ENCODE measurements at places on chromosomes 11 and 22.
A peak's percentile ranks its signal among the peaks of the same experiment; 100 is the strongest.

DNA sequence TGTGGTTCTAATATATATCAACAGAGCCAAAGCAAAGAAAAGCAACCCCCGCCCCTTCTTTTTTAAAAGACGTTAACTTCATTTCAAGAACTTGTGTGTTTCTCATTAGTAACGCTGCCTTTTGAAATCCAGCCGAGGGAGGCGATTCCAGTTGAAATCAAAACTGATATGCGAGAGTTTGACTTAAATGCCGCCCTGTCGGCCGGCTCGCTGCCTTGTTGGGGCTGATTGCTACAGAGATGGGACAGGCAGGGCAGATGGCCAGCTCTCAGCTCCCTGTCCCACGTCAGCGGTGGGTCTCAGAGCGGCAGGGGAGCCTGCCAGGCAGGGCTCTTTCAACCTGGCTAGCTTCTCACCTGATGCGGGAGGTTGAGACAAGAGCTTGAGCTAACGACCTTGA is 51.9 kb upstream of the ALX4 start:
- no peak for DNase-seq

GRCh38 chr11:19988598-19988997 is 171.7 kb downstream of the DBX1 start:
- no peak for DNase-seq

DNA sequence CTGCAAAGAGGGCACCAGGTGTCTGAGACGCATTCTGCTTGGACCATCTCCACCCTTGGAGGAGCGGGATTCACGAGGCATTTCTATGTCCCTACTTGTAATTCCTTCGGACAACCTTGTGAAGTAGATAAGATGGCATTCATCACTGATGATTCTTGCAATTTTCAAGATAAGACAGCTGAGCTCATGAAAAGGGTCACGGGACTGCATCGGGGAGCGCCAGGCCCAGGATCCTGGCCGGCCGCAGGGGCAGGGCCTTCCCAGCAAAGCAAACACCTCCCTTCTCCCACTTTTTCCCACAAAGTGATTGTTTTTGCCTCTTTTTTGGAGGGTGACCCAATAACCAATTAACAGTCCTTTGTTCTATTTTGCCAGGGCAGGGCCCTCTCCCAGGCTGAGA is 8.4 kb downstream of the LIF start:
- DNase-seq: no peak

DNA sequence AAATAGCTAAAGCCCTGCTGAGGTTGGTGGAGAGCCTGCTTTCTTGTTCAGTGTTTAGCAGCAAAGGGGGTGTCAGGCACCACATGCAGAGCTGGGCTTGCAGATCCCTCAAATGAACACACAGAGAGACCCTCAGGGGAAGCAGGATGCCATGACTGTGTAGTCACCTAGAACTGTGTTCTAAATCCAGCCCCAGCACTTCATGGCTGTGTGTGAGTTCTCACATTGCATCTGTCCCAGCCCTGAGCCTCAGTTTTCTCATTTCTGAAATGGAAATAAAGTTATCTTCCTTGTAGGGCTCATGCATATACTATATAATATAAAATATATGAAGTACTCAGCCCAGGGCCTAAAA is 47.1 kb downstream of the CWC15 start:
- DNase-seq: no peak

- DNase-seq: no peak
Observed at GRCh38 chr22:47260551-47260950, 498.1 kb downstream of the TBC1D22A start.

DNA sequence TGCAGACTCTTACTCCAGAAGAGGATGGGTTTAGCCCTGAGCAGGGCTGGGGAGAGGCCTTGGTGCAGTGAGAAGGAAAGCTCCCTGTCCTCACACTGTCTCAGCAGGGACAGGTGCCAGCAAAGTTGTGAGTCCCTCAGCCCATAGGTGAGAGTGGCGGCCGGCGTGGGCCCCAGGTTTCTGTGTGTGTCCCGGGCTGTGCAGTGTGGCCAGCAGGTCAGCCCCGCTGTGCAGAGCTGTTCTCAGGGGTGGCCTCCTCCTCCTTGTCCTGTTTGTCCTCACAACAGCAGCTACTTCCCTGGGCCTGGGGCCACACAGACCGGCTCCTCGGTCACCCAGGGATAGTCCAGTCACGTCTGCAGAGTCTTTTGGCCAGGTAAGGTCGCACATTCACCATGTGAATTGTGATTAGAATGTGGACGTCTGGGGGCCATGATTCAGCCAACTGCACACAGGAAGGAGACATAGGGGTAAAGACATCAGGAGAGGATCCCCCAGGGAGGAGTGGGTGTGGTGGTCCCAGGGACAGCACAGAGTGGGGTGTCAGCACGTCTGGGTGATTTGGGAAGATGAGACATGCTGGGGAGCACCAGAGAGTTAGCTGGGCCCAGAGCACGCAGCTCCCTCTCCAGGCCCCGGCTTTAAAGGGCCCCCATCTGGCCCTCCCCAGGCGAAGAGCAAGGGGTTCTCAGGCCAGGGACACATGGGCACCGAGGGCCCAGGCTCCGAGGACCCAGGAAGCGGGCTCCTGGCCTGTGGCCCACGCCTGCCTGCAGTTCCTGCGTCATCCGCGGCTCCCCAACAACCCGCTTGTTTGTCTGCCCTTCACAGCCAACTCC is 81.6 kb downstream of the MYEOV start:
- DNase-seq: no peak

DNA sequence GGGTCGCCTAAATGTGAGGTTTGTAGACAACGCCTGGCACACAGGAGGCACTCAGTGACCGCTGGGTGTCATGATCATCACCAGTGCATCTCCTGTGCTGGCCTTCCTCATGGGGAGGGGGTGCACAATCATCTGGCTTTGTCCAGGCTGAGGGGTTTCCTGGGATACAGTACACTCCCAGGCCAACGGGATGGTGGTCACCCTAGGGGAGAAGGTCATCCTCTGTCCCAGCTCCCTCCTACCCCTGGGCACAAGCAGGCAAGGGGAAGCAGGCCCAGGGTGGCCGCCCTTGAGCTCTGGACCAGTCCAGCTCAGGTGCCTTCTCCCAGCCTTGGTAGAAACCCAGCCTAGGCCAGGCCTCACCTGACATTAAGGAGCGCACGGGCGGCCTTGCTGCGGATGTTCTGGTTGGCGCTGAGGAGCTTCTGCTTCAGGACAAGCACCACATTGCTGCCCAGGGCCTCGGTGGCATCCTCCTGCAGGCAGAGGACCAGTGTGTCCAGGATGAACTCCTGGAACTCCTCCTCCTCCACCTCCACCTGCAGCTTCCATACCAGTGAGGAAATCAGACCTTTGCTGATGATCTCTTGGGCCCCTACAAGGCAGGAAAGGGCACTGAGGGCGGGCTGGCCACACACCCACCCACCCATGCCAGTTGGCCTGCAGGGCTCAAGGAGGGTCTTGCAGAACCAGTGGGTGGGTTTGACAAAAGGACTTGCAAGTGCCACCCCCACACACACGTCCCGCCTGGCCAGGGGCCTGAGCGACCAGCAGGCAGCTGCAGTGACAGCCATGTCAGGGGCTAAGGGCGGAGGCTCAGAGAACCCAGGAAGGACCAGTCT is 6.6 kb upstream of the GNAZ start:
- DNase-seq: no peak

- no peak for DNase-seq
Observed at GRCh38 chr11:116343270-116343669, 429.5 kb downstream of the BUD13 start.

- DNase-seq: no peak
Observed at GRCh38 chr11:15607361-15608036, 492.8 kb downstream of the INSC start.

- DNase-seq: no peak
Observed at GRCh38 chr11:25065746-25066145, 568.9 kb downstream of the LUZP2 start.

GRCh38 chr11:44716256-44716655 is 10.5 kb upstream of the TSPAN18 start:
- DNase-seq: no peak

DNA sequence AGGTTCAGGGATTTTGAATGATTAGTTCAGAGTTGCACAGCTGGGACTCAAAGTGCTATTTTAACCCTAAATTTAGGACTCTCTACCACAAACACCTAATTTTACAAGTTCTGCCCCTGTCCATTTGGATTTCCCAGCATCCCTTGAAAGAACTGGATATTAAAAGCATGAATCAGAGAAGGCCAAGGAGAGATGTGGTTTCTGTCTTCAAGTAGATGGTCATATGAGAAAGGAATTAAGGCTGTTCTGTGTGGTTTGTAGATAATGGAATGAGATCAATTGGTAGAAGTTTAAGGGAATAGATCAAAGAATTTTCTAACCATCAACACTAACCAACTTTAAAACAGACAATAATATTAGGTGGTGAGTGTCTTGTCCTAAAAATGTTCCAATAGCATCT is 106.4 kb upstream of the TENM4 start:
- no peak for DNase-seq

- no peak for DNase-seq
Observed at GRCh38 chr11:1139441-1140083, 18.2 kb upstream of the MUC5AC start.

DNA sequence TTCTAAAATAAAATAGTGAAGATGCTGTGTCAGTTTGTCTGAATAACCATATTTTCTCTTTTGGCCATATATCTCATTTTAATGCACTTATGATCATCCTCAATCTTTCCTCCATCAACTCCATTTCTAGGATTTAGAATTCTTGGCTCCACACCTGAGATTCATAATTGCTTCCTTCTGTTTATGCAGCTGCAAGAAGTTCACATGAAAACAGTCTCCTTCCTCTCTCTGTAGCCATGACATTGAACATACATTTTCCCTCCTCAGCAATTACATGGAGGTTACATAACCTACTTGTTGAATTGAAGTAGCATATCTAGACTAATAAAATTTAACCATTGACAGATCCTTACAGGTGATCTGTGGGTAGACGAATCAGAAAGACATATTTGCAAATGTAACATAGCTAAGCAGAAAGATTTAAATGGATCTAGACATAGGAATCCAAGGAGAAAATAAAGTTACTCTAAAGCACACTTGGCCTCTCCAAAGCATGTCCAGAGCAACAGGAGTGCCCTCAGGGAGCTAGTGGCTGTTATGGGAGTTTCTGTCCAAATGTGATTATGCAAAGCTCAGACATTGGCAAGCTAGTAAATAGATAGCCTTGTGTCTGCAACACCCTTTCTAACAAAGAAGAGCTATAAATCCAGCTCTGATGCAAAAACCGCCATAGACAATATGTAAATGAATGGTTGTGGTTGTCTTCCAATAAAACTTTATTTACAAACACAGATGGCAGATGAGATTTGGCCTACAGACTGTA is 119.9 kb upstream of the MPPED2 start:
- DNase-seq: no peak

DNA sequence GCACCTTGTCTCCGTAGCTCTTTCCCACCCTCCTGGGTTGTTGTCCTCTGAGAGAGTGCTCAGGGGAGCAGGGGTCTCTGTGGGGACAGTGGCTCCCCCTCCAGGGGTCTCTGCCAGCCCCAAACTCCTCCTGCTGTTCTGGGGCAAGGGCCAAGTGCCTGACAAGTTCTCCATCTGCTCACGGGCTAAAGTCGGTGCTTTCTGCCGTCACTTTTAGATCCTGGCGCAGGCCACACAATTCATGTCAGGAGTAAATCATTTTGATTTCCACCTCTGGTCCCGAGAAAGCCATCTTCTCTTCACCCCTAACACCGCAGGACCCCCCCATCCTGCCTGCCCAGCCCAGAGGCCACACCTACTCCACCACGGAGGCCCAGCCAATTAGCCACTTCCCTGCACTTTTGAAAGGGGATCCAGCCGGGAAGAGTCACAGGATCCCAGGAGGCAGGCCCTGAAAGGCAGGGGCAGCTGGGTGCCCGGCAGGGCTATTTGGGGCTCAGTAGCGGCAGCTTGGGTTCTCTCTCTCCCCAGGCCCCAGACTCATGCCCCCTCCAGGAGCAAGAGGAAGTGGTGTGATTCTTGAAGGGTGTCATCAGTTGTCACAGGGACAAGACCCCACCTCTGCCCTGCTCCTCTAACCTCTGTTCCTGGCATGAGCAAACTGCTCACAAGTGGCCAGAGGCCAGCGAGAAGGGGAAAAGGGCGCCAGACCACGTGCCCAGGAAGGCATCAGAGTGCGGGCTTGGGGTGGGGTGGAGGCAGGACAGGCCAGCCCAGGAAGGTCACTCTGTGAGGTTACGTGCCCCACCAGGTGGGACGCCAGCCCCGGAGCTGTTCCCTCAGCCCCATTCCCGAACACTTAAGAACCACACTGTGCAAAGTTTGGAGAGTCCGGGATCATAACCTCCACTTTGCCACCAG is 1.3 kb downstream of the MACROD1 start:
- no peak for DNase-seq

- no peak for DNase-seq
Observed at GRCh38 chr22:30025221-30025620, 55.0 kb upstream of the HORMAD2 start.

- peak; percentile 82 for DNase-seq
Observed at GRCh38 chr22:50342651-50343540, at the start of gene PPP6R2. TSS of gene PPP6R2 (plus strand) at chr22:50343327. CDS start at chr22:50393909, 50,582 bp downstream.

DNA sequence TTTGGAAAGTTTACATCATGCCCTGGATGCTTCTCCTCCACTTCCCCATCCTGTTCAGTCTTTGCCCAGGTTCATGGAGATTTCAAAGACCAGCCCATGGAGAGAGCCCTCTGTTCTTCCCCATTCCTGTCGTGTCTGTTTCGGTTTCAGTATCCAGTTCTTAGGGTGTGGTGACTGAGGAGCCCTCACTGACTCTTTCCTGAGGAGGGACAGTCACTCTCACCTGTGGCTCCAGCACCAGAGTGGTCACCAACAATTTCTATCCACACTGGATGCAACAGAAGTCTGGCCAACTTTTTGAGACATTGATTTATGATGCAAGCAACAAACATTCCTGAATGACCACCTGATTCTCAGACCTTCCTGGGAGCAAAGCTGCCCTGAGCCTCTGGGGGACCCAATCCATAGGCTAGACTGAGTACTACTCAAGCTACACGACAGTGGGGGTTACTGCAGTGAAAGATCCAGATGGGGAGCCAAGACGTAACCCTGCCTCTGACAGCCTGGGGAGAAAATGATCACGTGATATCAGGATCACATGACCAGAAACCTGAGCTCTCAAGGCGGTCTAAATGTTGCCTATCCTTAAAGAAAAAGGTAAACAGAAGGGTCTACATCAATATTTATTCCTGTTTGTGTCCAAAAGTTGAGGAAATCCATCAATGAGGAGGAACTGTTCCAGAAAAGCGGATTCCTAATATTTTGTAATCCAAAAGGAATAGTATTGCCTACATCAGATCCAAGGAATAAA is 76.2 kb upstream of the VPREB1 start:
- no peak for DNase-seq

DNA sequence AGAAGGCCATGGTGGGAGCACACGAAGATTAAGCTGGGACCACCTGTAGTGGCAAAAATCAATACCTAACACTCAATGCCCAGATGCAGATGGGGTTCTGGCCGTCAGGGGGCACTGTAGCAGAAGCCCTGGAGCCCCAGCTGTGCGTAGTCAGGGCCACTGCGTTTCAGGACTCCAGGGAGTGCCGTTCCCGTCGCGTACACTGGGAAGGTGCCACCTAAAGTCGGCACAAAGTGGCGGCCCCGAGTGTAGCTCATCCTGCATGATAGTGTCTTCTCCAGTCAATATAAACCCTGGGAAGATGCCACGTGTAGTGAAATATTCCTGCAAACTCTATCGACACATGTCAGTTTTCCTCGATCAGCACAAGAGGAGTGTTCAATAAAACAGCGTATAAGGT is 123.8 kb upstream of the NTM start:
- no peak for DNase-seq

GRCh38 chr11:15300341-15300740 is 185.6 kb downstream of the INSC start:
- no peak for DNase-seq
